ENCODE measurements at places on chromosomes 5 and 9.

- DNase-seq, result no peak
These were observed 74.1 kb upstream of the BASP1 start for GRCh38 chr5:17143335-17143734.

- no peak for DNase-seq
These were observed 131.5 kb upstream of the PANK3 start for GRCh38 chr5:168710706-168711105.

DNA sequence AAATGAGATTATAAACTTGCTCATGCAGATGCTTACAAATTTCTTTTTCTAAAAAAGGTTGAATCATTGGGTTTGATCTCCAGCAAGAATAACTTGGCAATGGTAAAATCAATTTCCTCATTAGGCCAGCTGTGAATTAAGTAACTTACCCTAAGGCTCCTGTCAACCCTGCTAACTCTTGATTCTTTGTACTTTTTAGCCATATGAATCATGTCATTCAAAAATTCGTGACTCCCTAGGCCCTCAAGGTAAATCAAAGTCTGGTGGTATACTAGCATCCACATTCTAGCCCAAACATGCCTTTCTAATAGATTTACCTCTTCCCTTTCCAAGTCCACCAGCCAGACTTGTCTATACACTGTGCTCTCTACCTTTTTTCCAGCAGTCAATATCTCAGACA, 420.8 kb upstream of the BRINP1 start:
- DNase-seq, result no peak

- DNase-seq, result no peak
These were observed 102.2 kb downstream of the PLPP1 start for GRCh38 chr5:55432549-55432948.

GRCh38 chr9:134887219-134887618, 6.6 kb downstream of the FCN2 start:
- no peak for DNase-seq

DNA sequence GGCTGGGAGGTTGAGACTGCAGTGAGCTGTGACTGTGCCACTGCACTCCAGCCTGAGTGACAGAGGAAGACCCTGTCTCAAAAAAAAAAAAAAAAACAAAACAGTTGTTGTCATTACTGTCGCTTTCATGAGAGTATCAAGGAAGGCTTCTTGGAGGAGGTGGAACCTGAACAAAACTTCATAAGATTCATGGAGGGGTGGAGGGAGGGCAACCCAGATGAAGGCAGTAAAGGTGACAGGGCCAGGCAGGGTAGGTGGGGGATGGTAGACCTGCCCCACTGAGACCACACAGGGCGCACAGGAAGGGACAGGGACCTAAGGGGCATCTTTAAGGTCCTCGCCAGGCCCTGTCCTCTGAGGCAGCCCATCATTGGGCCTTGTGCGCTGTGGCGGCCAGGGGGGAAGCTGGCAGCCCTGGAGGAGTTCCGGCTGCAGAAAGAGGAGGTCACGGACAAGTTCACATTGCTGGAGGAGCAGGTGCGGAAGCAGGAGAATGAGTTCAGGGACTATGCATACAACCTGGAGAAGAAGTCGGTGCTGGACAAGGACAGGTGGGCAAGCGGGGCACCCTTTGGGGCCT, 3.5 kb downstream of the CFAP157 start:
- no peak for DNase-seq

GRCh38 chr5:172574871-172575223, 66.2 kb upstream of the NEURL1B start:
- no peak for DNase-seq

- DNase-seq, result no peak
These were observed 70.8 kb upstream of the UNC5A start for GRCh38 chr5:176739461-176740051.

DNA sequence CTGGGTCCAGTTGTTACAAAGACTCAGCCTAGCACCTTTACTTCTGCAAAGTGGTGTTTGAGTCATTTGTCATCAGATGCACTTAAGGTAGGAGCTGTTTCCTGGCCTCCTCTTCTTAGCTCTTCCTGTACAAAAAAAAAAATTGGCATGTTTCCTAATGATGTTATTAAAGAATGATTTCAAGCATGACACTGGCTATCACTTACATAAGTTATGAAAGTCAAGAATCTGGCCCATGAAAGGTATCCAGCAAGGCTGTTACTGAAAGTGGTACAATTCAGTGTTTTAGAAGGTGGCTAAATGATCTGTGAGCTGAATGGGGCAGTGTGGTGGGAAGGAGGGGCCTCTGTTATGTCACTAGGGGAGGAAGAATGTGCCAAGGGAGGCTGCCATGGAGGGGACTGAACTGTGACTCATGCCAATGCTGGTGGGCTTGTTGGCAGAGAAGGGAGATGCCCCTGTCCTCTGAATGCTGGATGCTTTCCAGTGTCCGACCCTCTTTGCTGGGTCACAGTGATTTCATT, 175.1 kb upstream of the MAP1B start:
- DNase-seq, result no peak

DNA sequence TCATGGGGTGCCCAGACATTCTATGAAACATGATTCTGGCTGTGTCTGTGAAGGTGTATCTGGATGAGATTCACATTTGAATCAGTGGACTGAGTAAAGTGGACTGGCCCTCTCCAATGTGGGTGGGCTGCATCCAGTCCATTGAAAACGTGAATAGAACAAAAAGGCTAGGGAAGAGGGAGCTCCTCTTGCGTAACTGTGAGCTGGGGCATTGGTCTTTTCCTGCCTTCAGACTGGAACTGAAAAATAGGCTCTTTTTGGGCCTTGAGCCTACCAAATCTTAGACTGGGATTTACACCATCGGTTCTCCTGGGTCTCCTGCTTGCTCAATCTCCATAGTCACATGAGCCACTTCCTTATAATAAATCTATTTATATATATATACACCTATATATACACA, 170.1 kb downstream of the SPOCK1 start:
- no peak for DNase-seq

GRCh38 chr5:37738057-37738691, 101.7 kb downstream of the GDNF start:
- DNase-seq, result no peak

- no peak for DNase-seq
These were observed 3.4 kb downstream of the C5orf58 start for GRCh38 chr5:170235876-170236864.

GRCh38 chr5:116488356-116489041, 86.1 kb downstream of the SEMA6A start:
- no peak for DNase-seq

GRCh38 chr5:68012429-68012828, 203.1 kb upstream of the PIK3R1 start:
- no peak for DNase-seq

GRCh38 chr5:159956074-159956473, 39.8 kb downstream of the ADRA1B start:
- no peak for DNase-seq

DNA sequence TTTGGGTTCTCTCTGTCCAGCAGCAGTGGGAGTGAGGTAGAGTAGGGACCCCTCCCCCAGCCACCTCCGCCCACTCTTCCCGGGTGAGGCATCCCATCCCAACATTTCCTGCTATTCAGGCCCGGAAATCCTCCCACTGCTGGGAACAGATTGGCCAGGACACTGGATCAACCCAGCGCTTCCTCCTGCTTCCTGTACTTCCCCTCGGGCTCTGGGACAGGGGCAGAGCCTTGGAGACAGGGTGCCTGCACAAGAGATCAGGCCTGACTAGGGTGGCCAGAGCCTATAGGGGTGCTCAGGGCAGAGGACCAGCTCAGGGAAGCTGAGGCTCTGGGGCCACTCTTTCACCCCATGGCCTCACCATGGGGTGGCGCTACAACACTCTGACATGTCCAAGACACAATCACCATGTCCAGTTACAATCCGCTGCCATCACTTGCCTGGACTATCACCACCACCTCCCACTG, 14.5 kb downstream of the SH2D3C start:
- DNase-seq, result no peak

DNA sequence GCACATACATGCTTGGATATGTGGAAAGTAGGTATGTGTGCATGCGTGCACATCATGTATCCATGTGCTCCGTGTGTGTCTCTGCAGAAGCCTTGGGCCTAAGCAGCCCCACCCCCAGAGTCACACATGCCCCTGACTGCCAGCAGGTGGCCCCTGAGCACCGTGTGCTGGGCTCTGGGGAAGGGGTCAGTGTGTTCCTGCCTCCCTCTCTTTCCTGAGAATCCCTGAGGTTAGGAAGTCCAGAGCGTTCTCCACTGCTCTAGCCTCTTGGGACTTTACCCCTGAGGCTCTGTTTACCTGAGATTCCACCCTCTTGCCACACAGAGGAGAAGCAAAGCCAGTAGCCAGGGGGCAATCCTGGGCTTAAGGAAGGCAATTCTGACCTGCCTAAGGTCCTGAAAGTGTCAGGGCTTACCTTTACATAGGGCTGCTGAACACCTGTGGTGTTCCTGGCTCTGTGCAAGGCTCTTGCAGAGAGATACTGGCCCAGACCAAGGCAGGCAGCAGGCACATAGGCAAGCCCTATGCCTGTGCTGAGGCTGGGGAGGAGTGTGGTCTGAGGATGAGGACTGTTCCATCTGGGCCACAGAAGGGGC, 207.3 kb downstream of the TMEM38B start:
- DNase-seq, result no peak

GRCh38 chr5:65927503-65928321, 1.3 kb downstream of the ERBIN start:
- DNase-seq, result peak; percentile 15

DNA sequence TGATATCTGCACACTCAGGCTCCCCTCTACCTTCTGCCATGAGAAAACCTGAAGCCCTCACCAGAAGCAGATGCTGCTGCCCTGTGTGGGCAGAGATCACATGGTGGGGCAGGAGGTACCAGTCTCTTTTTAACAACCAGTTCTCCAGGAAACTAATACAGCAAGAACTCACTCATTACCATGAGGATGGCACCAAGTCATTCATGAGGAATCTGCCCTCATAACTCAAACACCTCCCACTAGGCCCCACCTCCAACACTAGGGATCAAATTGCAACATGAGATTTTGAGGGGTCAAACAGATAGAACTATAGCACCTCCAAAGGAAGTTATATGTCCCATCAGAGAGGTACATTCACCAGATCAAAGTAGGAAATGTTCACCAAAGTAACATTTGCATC, 136.3 kb upstream of the SHB start:
- no peak for DNase-seq

DNA sequence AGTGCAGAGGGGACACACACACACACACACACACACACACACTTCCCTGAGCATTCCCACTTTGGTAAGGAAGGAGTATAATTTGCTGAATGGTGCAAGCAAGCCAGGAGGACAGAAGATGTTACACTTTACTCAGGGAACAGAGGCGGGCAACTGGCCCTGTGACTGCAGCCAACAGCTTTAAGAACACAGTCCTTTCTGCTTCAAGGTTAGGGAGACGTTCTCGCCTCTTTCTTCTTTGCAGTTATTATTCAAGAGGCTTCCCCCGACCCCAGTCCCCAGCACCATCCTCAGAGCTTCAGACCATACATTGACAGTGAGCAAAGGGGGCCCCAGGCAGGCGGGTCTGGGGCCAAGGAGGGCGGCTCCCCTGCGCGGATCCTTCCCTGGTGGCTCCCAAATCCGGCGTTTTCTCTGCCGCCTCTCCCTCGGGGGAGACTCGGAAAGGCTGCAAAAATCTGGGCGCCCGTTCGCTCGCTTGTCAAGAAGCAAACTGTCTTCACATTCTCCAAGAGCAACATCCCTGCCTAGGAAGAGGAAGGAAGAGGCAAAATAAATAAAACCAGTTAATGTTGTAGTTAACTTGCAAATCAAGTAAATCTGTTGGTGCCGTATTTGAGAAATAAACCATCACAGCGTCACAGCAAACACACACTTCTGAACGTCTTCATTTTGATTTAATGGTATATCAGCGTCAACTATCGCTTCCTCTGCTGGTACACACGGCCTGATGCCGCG, 3.8 kb upstream of the LHX2 start:
- DNase-seq, result no peak

- DNase-seq, result no peak
These were observed 1.0 kb upstream of the ACSL6 start for GRCh38 chr5:132012371-132013005.

DNA sequence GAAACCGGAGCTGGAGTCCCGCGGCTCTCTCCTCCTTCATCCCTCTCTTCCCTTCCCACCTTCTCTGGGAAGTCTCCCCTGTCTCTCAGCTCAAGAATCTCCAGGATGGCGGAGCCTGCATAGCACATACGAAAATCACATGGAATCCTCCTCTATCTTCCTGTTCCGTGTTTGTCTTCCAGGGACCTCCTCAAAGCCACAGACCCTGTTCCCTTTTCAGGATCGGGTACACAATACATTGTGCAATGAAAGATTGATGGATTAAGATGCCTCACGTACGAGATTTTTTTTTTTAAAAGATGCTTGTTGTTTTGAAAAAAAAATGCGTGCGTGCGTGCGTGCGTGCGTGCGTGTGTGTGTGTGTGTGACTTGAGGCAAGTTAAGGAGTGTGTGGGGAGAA, 46.6 kb upstream of the OLFM1 start:
- DNase-seq, result no peak

DNA sequence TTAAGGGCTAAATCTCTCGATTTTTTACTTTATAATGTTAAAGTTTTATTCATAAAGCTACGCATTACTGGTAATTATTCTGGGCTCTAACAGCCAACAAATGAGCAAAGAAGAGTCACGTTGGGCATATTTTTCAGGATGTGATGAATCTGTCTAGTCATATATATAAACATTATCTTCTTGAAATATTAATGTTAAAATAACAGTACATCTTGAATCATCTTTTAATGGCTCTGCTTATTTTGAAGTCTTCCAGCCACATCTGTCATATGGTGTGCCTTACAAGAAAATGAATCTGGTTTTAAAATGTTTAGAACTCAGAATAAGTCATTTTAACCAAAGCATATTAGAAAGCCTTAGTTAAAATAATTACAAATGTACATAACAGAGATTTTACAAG, 96.9 kb downstream of the CWC27 start:
- DNase-seq, result no peak

- DNase-seq, result no peak
These were observed 17.2 kb downstream of the TMEM252 start for GRCh38 chr9:68523367-68523936.

DNA sequence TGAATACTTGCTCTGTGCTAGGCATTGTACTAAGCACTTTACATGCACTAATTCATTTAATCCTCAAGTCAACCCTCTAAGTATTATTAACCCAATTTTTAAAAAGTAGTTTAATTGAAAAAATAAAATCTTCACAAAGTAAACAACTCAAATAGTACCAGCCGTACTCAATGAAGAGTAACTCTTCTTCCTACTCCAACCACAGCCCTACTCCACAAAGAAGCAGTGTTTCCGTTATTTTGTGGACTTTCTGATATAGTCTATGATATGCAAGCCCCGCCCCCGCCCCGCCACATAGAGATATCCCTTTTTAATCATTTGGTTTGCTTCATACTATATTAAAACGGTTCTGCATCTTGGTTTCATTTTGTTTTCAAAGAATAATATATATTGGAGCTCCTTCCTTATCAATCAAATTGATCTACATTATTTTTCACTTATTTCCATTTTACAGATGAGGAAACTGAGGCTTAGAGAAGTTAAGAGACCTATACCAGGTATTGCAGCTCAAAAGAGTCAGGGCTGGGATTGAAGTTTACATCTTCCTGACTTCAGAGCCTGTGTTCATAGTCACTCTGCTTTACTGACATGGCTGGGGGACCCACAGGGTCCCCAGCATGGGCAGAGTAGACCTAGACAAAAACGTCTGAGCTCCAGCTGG, 78.6 kb downstream of the PCDH1 start:
- no peak for DNase-seq

Measured in stimulated activated CD4-positive, alpha-beta T cell treated with anti-CD3 and anti-CD28 coated beads, Interleukin-1b, Interleukin-23, amount 100 ng/mL, for 48 hours (primary cell).